ENCODE measurements at places on chromosomes 4 and X. TPM values are rescaled to one million over a fixed set of nuclear protein-coding genes. Genes with fewer than 3 reads are reported as not detected.

The NWD2 gene
- not detected for total RNA-seq

The STAG2 gene
- total RNA-seq = 74.1 TPM

The RFC1 gene
- 36.6 TPM for total RNA-seq

The LARP1B gene
- 12.6 TPM for total RNA-seq

The ART3 gene
- not detected for total RNA-seq

The CFI gene
- 1.7 TPM for total RNA-seq

The PABPC4L gene
- 0.97 TPM for total RNA-seq

The PRDX4 gene
- 208 TPM for total RNA-seq

The FRMPD4 gene
- total RNA-seq = not detected

The MAGED1 gene
- 105 TPM for total RNA-seq

The RHOXF2 gene
- total RNA-seq = not detected

The UGT2B17 gene
- total RNA-seq = not detected

The HDAC6 gene
- total RNA-seq = 40.9 TPM
